ENCODE measurements at places on chromosomes 2 and 18. TPM values are rescaled to one million over a fixed set of nuclear protein-coding genes. Genes with fewer than 3 reads are reported as not detected.

DNA sequence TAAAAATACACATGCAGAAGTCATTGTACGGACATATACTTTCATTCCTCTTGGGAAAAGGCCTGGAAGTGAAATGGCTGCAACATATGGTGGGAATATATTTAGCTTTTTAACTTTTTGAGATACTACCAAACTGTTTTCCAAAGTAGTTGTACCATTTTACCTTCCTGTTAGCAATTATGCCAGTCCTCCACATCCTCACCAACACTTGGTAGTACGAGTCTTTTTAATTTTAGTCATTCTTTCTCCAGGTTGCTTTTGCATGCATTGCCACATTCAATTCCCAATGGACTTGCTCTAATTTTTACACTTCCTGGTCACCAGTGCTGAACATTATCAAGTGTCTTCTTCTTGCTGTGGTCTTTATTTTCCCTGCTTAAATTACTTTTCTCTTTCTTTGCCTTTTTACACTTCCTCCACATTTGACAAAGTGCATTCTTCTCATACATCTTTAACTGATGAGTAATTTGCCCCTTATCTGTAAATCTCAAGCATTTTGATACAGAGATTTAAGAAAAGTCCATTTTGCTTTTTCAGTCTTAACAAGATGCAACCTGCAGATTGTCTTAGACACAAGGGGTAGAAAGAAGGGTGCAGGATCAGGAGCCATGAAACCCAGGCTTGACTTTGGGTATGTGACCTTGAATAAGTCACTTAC is 14.5 kb downstream of the VIT start:
- DNase-seq = no peak

DNA sequence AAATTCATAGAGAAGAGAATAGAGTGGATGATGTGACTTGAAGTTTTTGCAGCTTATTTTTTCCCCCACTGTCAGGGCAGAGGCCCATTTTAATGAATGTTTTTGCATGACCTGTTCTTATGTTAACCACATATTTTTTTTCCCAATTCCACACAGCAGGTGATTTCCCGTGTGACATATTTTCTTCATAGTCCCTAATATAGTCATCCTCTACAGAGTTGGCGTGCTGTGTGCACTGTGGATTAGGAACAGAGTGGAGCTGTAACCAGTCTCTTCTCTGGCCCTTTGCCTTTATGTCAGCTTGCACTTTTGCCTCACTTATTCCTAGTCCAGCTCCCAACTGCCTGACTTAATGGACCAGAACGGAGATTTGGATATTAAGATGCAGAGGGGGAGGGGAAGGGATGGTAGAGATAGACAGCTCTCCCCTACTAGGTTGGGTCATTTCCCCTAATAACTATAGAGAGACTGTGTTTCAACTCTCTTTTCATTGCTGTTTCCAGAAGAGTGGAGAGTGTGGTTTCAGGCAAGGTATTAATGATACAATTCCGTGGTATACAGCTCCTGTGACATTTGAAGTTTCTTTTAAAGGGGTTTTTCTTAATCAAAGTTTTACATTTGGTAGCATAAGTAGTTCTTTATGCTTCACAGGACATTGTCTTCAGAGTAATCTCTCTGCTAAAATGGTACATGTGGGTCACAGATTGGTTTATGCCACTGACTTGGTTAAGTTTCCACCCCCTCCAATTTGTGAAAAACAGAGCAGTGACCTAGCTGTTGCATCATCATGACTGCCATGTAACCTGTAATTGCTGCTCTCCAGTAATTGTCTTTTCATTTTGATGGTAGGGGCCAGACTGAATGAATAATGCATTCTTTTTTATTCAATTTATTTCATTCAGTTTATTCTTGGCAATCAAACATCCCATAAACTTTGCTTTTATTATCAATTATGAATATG is 161.3 kb downstream of the HAUS1 start:
- DNase-seq = no peak

DNA sequence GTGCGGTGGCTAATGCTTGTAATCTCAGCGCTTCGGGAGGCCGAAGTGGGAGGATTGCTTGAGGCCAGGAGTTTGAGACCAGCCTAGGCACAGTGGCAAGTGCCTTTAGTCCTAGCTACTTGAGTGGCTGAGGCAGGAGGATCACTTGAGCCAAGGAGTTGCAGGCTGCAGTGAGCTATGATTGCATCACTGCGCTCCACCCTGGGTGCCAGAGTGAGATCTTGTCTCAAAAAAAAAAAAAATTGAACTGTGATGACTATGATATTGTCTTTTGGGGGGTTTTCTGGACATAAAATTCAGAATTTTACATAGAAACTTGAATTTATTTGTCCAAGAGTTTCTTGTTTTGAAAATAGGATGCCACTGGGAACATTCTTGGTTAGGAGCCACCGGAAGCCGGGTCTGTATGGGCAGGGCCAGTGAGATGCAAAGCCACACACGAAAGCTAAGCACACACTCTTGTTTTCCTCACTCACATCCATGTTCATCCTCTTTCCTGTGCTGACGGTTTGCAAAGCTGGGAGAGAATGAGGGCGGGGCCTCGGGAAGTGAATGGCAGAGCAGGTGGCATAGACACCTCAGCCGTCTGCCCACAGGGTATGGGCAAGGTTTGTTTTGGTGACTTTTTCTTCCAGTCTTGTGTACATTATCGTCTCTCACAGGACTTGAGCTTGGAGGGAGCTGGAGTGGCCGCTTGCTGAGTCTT is 12.6 kb downstream of the AGAP1 start:
- DNase-seq = no peak

INHBB gene
- not detected for total RNA-seq

- no peak for DNase-seq
Observed at GRCh38 chr2:108918156-108918874, 70.7 kb downstream of the EDAR start.

DNA sequence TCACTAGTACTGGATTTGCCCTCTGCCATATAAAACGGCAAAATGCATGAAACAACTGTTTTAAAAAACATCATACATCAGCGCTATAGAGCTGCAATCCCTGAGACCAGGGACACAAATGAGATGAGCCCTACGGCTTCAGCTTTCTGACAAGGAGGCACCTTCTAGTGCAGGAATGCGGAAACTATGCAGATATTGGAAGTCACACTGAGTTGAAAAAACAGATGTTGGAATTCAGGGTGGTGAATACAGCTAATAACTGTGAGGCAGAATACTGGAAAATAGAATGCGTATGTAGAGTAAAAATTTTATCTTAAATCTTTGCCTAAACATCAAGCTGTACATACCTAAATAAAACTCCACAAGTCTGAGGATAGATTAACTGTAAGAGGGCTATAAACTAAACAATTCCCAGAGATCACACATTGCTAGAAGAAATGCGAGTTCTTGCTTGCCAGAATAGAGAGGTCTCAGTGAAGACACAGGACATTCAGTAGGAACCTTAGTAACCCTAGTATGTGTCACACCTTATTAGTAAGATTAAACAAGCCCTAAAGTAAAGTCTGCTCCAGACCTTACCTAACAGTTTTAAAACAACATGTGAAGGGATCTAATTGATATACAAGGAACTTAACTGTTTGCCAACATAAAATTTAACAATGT is 541.4 kb upstream of the DDX18 start:
- DNase-seq = no peak

Data from activated CD4-positive, alpha-beta T cell treated with anti-CD3 and anti-CD28 coated beads, Interleukin-2, amount 10 ng/mL, durations not matched to agents 7 days and 5 days (primary cell).